Stimulated activated CD8-positive, alpha-beta memory T cell treated with anti-CD3 and anti-CD28 coated beads, Interleukin-4, amount 100 ng/mL, for 1 hour (primary cell): ENCODE measurements at places on chromosomes 4 and X.

DNA sequence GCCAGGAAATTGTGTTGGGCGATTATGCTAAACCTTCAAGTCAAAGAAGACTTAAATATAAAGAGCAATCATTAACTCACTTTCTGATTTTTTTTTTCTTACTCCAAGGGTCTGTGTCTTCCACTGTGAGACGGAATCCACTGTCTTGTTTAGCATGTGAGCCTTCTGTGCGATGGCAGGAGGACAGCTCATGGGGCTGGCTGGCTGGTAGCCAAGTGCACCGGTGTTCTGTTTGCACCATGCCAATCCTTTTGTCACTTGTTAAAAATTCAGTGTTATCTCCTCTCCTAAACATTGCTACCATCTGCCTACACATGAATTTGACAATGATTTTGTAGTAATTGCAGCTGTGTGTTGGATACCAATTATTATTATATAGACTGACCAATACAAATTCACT is 1056.3 kb upstream of the IGFBP7 start:
- DNase-seq = no peak

- no peak for DNase-seq
Observed at GRCh38 chr4:27154706-27155105, 294.1 kb downstream of the STIM2 start.

- DNase-seq = no peak
Observed at GRCh38 chrX:79080141-79080540, 64.3 kb upstream of the GPR174 start.

- DNase-seq = no peak
Observed at GRCh38 chr4:40614031-40614430, 15.6 kb downstream of the RBM47 start.

DNA sequence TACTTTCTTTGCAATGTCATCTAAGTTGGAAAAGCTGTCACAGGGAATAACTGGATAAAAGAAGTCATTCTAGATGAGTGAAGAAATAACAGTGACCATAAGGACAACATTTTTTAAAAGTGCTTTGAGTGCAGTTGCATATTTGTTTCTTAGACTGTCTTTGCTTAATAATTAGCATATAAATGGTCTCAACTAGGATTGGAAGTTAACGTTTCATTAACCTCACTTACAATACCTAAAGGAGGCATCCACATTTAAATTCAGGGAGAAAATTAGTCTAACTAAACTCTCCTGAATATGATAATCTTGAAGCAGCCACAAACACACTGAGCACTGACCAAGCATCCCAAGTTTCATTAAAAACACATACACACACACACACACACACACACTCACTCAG is 780.7 kb downstream of the PCDH18 start:
- DNase-seq = no peak

GRCh38 chr4:2643555-2643954 is 107.1 kb downstream of the FAM193A start:
- DNase-seq = no peak

GRCh38 chr4:101304916-101305315 is 42.4 kb downstream of the PPP3CA start:
- DNase-seq = no peak

DNA sequence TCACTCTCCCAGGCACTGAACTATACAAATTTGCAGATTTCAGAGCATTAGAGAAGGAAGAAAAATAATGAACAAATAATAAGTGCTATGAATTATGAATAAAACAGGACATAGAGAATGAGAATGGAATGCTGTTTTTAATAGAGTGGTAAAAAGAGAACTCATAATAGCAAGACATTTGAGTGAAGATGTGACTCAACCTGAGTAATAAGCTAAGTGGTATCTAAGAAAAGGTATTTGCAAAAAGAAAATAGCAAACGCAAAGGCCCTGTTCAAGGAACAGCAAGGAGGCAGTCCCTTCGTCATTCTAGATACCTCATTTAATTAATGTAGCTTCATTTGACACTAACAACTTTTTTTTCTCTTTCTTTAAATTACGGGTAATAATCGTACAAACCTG is 1910.0 kb upstream of the TENM3 start:
- no peak for DNase-seq

GRCh38 chrX:34891391-34891790 is 51.2 kb upstream of the FAM47B start:
- DNase-seq = no peak

DNA sequence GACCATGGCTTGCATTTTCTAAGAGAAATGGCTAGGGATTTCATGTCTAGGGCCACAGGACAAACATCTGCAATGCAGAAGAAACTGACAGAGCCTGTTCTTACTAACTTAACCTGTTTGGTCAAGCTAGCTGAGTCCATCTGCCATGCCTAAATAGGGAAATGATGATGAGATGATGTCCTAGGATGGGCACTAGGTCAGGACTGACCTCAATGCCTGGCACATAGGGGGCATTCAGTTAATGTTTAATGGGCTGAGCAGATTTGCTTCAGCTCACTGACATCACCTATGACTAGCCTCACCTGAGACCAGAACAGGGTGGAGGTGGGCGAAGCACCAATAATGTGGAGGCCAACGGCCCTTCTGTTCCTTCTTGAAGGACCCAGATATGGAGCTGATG is 174.2 kb upstream of the SCML1 start:
- DNase-seq = no peak

DNA sequence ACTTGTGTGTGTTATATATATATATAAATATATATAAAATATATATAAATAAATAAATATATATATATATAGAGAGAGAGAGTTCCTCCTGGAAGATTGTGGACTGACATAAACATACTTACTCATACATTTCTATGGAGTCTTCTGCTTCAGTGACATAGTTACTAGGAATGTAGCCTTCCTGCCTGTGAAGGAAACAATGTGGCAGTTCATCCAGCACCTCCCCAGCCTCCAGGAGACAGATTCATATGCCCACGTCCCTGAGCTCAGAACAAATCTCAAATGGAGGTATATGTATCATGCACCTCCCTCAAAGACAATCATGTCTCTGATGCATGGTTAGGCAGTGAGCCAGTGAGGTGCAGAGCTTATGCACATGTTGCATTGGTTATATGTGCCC is 11.4 kb upstream of the TIMM8A start:
- DNase-seq = no peak
